ENCODE measurements at places on chromosomes 12 and 14. TPM values are rescaled to one million over a fixed set of nuclear protein-coding genes. Genes with fewer than 3 reads are reported as not detected.

Gene PLXNC1
- 5.6 TPM for total RNA-seq

Gene MEG3
- 6.0 TPM for total RNA-seq

Gene KANSL2
- total RNA-seq = 43.5 TPM

Gene NTS
- total RNA-seq = 0.63 TPM

Gene SRGAP1
- 17.5 TPM for total RNA-seq

Gene GPRC5D
- total RNA-seq = not detected

Gene DIO3
- 10.7 TPM for total RNA-seq

Gene NEK9
- total RNA-seq = 65.4 TPM

Gene FLRT2
- total RNA-seq = 22.2 TPM

Gene FAIM2
- not detected for total RNA-seq

Gene PTMS
- total RNA-seq = 135 TPM

- DNase-seq = no peak
Measured at GRCh38 chr12:28994179-28994715, 154.8 kb upstream of the FAR2 start.

DNA sequence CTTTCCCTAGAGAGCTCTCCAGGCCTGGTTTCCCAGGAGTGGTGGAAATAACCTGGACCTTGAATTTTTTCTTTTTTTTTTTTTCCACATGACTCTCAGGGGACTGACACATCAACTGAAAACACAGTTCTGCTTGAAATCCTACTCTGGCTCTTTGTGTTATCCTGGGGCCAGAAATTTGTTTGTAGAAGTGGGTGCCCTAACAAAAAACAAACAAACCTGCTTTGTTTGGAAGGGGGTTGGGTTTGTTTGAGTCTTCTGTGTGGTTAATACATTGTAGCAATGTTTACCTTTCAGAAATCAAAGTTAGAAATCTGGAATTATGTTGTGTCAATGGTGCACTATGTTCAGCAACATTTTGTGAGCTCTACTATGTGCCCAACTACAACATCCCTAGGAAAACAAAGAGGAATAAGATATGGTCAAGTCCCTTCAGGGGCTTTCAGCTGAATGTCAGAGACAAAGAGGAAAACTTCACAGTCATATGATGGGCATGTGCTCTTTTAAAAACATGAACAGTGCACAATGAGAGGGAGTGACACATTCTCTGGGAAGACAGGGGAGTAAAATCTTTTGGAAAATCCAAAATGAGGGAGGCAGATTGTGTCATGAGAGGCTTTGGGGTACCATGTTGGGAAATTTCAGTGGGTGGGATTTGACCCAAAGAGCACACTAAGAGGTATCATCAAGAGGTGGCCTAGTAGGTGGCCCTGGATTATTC lies 1.5 kb upstream of the IGF1 start:
- no peak for DNase-seq

- DNase-seq = no peak
Measured at GRCh38 chr12:124848621-124849380, 14.9 kb downstream of the SCARB1 start.

GRCh38 chr14:30210630-30211029 lies 283.0 kb upstream of the PRKD1 start:
- no peak for DNase-seq

- DNase-seq = peak; percentile 26
Measured at GRCh38 chr12:14952299-14952921, 9.0 kb downstream of the ARHGDIB start.

GRCh38 chr12:116887244-116887643 lies 6.0 kb upstream of the HRK start:
- DNase-seq = no peak

DNA sequence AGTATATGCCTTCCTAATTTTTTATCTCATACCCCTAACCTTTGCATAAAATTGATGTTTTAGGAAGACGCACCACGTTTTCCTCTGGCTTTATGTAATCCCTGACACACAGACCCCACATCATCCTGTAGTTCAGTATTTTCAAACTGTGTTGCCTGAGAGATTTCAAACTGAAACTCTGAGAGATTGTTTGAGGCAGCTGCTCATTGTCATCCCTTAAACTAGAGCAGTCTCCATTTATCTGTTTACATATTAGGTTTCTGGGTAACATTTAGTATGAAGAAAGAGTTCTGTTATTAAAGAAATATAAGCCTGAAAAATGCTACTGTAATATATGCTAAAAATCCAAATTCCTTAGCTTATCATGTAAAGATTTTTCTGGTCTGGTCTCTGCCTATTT lies 24.3 kb downstream of the MNAT1 start:
- no peak for DNase-seq

- no peak for DNase-seq
Measured at GRCh38 chr14:35159742-35160409, 37.5 kb downstream of the PRORP start.

GRCh38 chr12:47707905-47708543 lies 2.2 kb upstream of the RPAP3 start:
- DNase-seq = no peak

DNA sequence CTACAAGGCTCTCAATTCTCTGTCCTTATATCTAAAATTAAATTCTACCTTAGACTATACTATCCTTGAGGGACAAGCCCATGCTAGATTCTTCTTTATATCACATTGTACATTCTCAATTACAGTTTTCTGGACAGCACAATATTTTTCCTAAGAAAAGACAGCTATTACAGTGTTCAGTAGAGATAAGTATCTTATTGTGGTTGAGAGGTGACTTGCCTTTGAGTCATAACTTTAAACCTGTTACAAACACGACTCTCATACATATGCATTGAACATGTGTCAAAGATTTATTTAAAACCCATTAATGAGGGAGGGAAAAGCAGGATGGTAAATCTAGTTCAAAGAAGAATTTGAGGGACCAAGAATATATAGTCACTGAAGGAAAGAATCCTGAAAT lies 61.1 kb downstream of the TPH2 start:
- no peak for DNase-seq

GRCh38 chr12:78566456-78566855 lies 298.1 kb upstream of the SYT1 start:
- no peak for DNase-seq

DNA sequence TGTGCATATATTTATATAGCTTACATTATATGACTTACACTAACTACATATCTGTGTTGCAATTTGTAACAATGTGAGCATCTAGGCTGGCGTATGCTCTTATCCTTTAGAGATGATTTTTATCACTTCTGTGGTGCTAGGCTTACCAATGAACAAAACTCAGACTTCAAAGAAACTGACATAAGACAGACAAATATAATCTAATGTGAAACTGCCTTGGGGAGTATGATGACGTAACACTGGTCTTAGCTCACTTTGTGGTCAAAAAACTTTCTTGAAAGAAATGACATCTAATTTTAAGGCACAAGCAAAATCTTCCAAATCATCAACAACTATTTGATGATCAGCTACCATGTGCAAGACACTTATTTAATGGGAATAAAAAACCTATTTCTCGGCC lies 50.0 kb downstream of the SOX5 start:
- no peak for DNase-seq

DNA sequence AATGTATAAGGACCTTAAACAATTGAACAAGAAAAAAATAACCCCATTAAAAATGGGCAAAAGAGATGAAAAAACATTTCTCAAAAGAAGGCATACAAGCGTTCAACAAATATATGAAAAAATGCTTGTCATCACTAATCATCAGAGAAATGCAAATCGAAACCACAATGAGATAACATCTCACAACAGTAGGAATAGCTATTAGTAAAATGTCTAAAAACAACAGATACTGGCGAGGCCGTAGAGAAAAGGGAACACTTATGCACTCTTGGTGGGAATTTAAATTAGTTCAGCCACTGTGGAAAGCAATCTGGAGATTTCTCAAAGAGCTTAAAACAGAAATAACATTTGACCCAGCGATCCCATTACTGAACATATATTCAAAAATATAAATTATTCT lies 769.8 kb upstream of the MGAT4C start:
- DNase-seq = no peak

- DNase-seq = no peak
Measured at GRCh38 chr12:13780453-13780852, 200.9 kb downstream of the GRIN2B start.

GRCh38 chr12:95836185-95836609 lies 22.6 kb upstream of the SNRPF start:
- DNase-seq = no peak

GRCh38 chr12:91778938-91779400 lies 366.7 kb downstream of the BTG1 start:
- DNase-seq = no peak

- DNase-seq = no peak
Measured at GRCh38 chr14:20620798-20621478, 20.6 kb downstream of the OR6S1 start.

DNA sequence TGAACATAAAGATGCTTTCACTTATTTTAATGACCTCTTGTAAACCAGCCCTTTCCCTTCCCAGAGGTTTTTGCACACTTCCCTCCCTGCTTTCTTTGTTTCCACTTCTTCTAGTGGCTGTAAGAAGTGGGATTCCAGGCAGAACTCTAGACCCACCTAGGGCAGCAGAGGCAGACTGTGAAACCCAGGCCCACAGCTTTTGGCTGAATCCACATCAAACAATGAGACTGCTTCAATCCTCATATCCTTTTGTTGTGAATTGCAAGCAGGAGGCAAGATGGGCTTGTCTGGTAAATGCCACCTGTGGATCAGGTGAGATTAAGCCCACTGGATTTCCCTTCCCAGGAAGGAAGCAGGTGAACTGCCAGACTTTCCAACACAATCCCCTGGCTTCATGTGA lies 12.8 kb downstream of the CCDC177 start:
- no peak for DNase-seq
